Skin of body (tissue), 3 donors: ENCODE measurements at places on chromosomes 2 and 18. TPM values are rescaled to one million over a fixed set of nuclear protein-coding genes. Genes with fewer than 3 reads are reported as not detected.

Gene KIF1A
- 0.89 TPM for total RNA-seq

Gene ROCK2
- total RNA-seq: 58.0 TPM

Gene ACVR1C
- 3.6 TPM for total RNA-seq

Gene MC4R
- not detected for total RNA-seq

Gene SLC11A1
- total RNA-seq: 7.9 TPM

Gene TMEM17
- total RNA-seq: 3.3 TPM

Gene TCF7L1
- total RNA-seq: 8.0 TPM

Gene AQP12B
- total RNA-seq: not detected
